ENCODE measurements at places on chromosomes 5 and 9. TPM values are rescaled to one million over a fixed set of nuclear protein-coding genes. Genes with fewer than 3 reads are reported as not detected.

SLC35D2 gene
- total RNA-seq = 21.3 TPM

- DNase-seq = no peak
Measured at GRCh38 chr5:96347502-96348292, 85.4 kb downstream of the PCSK1 start.

DNA sequence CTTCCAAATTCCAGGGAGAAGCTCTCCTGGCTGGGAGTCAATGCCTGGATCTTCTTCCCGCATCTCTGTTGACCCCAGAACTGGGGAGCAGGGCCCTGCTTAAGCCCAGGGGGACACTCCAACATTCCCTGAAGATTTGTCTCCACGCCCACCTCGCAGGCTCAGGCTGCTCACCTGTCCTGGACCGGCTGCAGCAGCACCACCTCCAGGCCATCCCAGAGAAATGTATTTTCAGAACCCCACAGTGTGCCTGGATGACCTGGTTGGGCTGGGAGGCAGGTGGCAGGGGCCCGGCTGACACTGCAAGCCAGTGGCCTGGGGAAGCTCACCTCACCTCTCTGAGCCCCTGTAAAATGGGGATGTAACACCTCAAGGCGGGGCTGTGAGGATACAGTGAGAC, 27.1 kb upstream of the ZBTB43 start:
- DNase-seq = no peak

GRCh38 chr9:106859957-106860720, 2.8 kb upstream of the ZNF462 start:
- DNase-seq = peak; percentile 55
